ENCODE measurements at places on chromosomes 6 and 20.
A peak's percentile ranks its signal among the peaks of the same experiment; 100 is the strongest.

DNA sequence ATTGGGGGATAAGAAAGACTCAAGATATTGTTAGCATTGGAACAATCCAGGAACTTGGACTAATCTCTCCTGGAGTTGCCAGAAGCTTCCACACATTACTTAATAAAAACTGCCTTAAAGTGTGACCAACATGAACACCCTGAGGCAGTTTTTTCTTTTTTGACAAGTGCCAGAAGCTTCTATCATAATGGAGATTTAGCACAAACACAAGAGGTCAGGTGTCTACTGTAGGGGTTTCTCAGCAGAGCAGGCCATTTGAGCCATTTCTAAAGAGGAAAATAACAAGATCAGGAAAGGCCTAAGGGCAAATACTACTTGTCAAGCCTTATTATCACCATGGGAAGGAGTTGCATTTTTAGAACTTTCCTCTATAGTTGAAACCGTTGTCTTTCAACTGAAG, 361.5 kb downstream of the EPM2A start:
- no peak for DNase-seq

DNA sequence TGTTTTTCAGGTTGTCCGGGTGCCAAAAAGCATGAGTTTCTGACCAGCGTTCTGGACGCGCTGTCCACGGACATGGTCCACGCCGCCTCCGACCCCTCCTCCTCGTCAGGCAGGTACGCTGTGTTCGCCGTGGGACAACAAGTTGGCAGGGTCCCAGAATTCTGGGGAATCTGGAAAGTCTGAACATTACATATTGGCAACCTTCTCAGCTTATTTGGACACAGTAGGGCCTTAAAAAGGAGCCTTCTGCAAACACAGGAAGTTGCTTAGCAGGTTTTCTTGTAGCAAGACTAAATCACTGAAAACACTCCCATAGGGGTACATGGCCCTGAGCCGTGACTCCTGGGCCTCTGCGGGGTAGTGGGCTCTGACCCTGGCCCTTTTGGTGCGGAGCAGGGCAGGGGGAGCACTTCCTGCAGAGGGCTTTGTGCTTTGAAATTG, 209.7 kb downstream of the SMOC2 start:
- no peak for DNase-seq

DNA sequence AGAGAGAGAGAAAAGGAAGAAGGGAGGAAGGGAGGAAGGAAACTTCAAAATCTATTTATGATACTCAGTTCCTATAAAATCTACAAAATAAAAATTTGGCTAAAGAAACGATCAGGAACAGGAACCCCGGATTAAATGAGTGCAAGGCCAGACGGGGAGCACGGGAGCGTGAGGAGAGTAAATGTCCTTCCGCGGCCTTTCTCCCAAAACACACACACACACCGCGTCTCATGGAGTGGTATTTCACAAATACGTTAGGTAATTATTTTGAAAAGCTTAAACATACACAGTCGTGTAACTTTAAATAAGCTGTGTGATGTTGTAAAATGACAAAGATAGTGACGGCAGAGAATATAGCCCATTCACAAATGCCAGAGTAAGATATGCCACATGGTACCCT, 125.7 kb upstream of the AFDN start:
- no peak for DNase-seq

DNA sequence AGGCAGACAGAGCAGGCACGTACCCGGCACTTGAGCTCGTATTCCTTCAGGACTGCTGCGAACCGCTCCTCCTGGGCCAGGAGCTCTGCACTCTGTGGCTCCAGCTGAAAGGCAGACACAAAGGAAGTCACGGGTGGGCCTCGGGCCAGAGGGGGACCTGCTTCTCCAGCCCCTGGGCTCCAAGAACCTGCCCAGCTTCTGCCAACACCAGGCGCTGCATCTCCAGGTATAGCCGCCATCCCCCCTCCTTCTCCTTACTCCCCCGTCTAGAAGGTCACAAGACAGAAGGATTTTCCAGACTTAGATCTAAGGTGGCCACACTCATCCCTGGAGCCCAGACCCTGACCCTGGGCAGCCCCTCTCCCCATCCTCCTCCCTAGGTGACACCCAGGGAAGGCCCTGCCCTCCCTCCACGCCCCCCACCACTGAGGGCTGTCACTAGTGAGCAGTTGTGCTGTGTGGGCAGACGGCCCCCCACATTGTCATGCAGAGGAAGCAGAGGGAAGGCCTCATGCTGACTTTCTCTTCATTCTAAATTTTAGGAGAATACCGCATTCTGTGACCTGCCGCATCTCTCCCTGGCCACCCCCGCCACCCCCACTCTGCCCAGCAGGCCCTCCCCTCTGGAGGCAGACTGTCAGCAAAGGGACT, 81.9 kb downstream of the GINS1 start:
- DNase-seq, result no peak

DNA sequence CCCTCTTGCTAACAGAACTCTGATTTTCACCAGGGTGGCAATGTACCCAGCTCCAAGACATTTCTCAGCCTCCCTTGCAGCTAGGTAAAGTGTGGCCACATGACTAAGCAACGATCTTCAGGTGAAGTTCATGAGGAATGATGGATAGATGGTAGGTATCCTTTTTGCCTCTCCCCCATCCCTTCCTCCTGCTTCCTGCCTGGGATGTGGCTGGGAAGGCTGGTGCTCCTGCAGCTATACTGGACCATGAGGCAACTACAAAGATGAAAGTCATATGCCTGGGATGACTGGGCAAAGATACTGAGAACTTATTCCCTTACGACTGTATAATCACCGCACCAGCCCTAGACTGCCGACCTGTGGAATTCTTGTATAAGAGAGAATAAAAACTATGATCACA, 13.4 kb downstream of the ZNF335 start:
- no peak for DNase-seq

DNA sequence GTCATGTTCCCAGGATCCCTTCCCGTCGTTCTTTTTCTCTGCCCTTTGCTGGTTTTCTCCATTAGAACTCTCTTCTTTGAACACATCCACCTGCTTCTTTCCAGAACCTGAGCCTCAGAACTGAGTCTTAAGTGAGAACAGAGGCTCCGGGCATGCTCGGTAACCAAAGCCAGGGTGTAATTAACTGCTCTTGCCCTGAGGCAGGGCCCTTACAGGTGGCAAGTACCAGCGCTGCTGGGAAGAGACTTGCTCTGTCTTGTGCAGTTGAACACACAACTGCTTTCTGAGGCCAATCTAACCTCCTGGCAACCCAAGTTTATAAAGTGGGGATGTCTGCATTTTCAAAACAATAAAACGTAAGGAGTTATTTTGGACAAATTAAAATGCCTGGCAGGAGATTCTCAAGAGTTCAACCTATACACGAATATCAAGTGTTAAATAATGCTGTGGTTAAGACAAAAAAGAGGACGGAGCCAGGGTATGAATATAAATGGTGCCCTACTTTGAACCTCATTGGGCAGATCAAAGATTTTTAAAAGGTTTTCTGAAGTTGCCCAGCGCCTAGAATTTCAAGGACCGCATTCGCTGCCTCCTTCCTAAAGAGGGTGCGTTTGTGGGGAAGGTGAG, 12.4 kb upstream of the DEK start:
- no peak for DNase-seq

- DNase-seq, result no peak
Measured at GRCh38 chr6:157510323-157511188, 129.6 kb downstream of the ZDHHC14 start.

DNA sequence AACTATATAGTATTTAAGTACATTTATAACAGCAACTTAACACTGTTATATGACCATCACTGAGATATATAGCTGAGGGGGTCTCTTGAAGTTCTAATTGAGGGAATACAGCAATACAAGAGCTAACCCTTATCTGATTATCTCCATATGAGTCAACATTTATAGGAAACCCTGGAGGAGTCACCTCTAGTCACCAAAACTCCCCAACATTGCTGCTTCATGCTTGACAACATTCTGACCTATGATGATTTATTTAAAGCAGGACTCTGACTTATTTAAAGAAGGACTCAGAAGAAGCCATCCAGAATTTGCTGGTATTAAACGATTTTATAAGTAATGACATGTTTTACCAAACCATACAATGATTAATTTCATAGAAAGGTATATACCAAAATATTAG, 182.6 kb upstream of the NOX3 start:
- DNase-seq, result no peak

DNA sequence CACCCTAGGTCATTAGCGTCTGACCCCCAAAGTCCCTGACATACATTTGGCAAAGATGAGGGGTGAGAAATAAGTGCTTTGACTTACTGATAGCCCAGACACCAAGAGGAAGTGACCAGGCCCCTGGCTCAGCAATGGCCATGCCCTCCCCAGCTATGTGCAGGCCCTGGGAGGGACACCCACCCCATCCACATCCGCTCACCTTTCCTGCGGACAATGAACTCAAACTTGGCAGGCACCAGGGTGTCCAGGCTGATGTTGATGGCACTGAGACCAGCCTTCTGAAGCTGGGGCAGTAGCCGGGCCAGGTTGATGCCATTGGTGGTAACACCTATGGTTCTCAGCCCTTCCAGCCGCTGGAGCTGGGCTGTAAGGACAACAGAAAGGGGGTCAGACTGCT, 18.4 kb downstream of the MOCS1 start:
- no peak for DNase-seq

DNA sequence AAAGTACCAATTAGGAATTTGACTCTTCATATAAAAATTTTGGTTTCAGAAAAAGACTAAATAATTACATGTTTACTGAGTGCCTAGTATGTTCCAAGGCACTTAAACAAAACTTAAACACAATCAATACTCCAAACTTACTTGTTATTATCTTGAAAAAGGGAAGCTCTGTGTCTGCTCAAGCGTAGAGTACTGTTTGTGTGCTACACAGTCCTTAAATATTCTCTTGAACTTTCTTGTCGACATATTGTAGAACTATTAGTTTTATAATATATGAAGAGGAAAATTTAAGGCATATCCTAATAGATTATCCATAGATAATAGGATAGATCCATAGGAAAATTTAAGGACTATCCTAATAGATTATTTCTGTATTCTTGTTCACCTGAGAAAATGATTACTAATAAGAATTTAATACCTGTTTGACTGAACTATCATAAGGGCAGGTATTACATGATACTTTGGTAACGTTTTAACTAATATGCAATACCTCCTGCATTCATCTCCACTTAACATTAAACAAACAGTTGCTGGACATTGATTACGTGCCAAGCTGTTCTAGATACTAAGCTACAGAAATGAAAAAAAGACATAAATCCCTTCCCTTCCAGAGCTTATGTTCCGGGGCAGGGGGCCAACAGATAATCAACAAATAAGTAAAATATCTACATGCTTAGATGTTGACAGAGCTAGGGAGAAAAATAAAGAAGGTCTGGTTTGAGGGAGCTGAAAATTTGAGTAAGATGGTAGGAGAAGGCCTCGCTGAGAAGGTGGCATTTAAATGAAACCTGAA, 115.2 kb upstream of the BCLAF1 start:
- DNase-seq, result no peak

DNA sequence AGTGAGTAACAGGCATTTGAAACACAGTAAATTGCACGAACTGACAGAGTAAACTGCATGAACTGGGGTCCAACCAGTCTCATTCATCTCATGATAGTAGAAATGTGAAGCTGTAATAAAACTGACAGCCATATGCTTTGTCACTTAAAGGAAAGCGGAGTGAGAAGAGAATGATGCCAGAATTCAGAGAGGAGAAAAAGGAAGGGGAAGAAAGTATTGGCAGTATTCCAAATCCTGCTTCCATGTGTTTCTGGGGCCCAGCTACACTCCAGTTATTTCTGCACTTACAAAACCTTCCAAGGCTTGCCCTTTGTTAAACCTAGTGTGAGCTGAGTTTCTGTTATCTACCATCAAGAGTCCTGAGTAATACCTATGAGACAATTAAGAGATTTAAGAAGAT, 17.2 kb downstream of the SNX14 start:
- DNase-seq, result no peak

GRCh38 chr6:168562576-168563151, 121.7 kb downstream of the SMOC2 start:
- DNase-seq, result no peak

GRCh38 chr20:56916345-56916622, 287.2 kb downstream of the TFAP2C start:
- no peak for DNase-seq

DNA sequence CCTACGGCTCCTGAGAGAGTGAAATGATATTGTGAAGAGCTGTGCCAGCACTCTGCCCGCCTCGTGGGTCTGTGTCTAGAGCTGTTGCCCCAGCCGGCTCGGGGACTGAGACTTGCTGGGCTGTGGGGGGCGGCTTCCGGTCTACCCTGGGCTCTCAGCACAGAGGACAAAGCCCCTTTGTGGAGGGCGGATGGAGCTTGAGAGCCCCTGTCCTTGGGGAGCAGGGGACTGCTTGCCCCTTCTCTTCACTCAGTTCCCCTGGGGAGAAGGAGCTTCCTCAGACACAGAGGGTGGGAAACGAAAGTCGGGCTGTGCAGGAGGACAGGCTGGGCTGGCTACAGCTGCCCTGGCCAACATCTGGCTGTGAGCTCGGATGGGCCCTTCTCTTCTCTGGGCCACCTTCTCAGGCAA, 11.0 kb downstream of the SRC start:
- no peak for DNase-seq

DNA sequence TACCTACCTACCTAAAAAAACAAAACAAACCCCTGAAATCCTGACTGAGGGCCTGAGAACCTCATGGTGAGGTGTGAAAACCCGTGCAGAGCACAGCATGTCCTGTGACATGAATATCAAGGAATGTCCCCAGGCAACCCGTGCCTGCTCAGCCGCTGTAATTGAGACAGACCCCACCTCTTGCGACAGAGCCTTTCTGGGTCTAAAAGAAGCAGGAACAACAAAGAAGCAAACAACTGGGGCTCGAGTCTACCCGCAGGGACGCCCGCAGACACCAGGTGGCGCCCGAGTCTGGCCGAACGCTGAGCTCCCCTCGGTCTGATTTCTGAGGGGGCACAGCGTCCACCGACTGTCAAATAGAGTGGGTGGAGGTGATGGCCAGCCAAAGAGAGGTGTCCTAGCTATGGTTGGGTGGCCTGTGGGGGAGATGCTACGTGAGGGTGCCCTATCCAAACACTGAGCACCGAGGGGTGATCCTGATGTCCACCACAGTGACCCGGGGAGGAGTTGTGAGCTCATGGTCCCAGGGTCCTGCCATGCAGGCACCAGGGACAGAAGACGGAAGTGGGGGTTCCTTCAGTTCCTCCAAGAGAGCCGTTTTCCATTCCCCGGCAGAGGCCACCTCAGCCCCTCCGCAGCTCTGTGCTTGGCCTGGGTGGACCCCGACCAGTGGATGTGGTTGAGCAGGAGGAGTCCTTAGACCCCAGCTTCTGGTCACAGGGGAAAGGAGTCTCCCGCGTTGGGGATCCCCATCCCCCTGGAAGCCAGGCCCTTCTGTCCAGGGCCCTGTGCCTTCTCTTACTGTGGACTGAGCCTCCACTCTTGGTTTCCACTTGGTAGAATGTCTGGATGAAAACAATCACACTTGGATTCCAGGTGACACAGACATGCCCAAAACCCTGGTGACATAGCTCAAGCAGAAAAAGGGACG, 268.2 kb downstream of the CDC5L start:
- DNase-seq, result peak; percentile 23

DNA sequence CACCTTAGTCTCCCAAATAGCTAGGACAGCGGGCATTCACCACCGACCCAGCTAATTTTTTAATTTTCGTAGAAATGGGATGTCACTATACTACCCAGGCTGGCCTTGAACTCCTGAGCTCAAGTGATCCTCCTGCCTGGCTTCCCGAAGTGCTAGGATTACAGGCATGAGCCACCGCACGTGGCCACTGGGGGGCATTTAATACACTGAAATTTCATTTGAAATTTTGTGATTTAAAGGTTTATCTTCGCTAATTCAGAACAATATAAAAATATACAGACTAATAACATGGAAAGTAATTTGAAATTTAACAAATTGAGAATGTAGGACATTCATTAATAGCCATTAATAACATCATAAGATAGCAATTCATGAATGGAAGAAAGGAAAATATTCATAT, 20.5 kb upstream of the TBC1D32 start:
- DNase-seq, result no peak
